T-helper 2 cell (primary cell): ENCODE measurements at places on chromosomes 11 and 22.

DNA sequence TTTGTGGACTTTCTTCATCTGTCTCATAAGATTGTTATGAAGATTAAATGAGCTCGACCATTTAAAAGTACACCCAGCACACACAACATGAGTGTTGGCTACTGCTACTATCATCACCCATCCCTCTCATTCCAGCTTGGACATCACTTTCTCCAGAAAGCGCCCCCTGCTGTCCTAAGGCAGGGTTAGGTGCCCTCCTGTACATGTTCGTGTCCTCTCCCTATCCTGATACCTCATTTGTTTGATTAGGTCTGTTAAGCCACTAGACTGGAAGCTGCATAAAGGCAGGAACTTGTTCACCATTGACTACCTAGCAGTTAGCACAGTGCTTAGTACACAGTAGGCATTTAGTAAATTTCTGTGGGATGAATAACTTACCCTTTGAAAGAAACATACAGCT, 85.5 kb downstream of the ENTHD1 start:
- no peak for DNase-seq

DNA sequence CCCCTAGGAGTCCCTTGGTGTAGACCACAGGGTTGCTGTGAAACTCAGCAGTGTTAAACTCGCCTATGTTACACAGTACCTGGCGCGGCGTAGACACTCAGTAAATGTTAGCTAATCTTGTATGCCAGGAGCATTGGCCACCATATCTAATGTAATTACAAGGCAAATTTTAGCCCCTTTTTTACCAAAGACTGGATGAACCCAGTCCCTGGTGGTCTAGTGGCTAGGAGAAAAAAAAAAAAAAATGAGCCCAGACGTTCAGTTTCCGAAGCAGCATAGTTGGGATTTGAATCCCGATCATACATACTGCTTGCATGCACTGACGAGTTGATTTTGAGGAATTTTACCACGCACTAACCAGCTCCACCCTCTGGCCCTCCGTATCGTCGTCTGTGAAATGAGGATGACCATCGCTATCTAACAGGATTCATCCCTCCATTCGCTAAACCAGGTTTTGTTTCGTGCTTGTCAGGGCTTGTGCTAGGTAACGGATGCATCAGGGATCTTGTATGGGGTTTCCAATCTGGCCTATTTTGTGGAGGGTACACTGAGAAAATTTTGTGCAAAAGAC, 688 bp downstream of the PTS start:
- DNase-seq, result no peak

DNA sequence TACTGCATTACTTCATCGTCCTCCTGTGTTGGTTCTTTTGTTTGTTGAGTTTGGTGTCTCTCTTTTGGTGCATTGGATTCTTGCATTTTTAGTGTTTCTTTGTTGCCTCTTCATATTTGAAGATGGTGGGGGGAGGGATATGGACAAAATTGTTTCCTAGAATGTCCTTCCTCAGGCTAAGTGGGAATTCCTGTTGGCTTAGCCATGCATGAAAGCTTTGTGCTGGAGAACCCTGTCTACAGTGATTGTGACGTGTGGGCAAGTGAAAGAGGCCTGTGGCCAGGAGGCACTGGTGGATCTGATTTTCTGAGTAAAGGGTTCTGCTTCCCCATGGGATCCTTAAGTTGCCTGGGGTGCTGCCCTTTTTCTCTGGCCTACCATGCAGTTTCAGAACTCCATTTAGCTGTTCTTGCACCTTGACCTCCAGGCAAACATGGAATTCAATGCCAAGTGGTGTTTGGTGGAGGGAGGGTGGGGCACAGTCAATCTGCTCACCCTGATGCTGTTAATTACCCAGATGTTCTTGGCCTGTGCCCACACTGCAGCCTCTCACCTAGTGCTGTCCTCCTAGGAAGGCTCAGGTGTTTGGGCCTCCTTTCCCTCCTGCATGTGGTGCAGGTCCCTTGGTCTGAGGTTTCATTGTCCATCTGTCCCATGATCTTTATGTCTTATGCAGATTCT, 46.3 kb upstream of the SLC22A12 start:
- no peak for DNase-seq

- no peak for DNase-seq
Measured at GRCh38 chr22:26615149-26615548, 2.7 kb downstream of the CRYBB1 start.

GRCh38 chr11:116577273-116577672, 195.5 kb downstream of the BUD13 start:
- no peak for DNase-seq

DNA sequence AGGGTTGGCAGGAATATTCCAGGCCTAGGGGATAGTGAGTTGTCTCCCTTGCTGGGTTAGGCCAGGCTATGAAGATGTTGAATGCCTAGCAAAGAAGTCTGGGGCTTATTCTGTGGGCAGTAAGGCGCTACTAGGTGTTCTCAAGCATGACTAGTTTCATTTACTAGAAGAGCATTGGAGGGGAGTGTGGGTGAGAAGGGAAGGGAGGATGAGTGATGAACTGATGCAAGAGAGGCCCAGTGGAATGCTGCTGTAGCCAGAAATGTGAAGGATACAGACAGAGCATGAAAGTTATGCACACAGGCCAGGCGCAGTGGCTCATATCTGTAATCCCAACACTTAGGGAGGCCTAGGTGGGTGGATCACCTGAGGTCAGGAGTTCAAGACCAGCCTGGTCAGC, 33.5 kb downstream of the POU2F3 start:
- DNase-seq, result no peak

GRCh38 chr11:87215236-87215635, 177.5 kb downstream of the TMEM135 start:
- no peak for DNase-seq

GRCh38 chr11:78213526-78214330, 25.0 kb downstream of the USP35 start:
- no peak for DNase-seq

- DNase-seq, result no peak
Measured at GRCh38 chr11:23480736-23481135, 620.5 kb upstream of the CCDC179 start.

DNA sequence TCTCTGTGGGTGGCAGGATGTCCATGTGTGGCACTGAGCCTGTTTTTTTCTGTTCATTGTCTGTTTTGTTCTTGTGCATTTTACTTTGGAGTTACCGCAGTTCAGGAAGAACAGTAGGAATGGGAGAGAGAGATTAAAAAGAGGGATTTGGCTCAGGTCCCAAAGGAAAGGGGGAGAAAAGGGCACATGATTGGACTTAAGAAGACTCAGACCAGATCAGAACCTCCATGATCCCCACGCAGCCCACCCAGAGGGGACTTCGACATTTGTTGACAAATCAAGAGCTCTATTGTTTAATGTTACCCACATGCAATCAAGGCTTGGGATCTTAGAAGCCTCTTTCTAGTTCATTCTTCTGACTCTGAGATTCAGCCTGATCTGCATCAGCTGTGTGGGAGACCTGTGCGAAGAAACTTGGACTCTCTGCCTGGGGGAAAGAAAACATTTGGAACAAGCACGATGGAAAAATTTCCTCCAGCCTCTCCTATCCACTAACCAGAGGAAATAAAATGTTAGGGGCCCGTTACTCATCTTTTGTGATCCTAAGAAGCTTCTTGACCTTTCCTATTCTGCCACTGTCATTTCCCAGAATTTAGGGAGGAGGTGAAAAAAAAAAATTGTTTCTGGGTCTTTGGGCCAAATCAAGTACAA, 119.2 kb downstream of the SPON1 start:
- DNase-seq, result no peak

GRCh38 chr11:1276041-1276790, 33.2 kb downstream of the TOLLIP start:
- DNase-seq, result no peak

GRCh38 chr11:47338396-47339241, 13.9 kb downstream of the MYBPC3 start:
- no peak for DNase-seq

DNA sequence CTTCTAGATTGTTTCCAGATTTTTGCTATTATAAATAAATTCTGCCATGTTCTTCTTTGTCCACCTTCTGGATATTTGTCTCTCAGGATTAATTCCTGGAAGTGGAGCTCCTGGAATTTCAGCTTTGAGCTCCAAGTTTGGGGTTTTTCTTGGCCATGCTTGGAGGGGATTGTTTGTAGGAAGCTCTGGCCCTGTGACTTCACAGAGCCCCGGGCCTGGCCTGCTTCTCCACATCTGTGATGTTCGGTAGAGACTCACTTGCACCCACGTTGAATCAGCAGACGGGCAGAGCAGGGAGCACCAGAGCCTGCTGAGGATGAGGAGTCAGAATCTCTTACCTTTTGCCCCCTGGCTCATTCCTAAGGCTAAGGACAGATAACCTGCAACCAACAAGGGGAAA, 35.7 kb downstream of the LRRC32 start:
- DNase-seq, result no peak

DNA sequence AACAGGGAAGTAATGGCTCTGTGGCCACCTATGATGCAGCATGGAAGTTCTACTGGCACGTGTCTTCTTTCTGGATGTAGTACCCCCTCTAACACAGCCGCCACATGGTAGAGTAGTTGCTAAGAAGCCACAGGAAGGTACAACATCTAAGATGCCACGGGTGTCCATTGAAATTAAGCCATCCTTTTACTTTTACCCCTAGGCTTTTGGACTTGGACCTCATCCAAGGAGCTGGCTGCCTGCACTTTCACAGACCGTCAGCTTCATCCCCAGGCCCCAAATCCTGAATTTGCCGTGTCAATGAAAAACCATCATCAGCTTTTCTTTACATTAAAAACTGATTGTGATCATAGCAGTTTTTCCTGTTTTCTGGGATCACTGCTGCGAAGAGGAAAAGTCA, 102.4 kb downstream of the RPL27A start:
- DNase-seq, result no peak

DNA sequence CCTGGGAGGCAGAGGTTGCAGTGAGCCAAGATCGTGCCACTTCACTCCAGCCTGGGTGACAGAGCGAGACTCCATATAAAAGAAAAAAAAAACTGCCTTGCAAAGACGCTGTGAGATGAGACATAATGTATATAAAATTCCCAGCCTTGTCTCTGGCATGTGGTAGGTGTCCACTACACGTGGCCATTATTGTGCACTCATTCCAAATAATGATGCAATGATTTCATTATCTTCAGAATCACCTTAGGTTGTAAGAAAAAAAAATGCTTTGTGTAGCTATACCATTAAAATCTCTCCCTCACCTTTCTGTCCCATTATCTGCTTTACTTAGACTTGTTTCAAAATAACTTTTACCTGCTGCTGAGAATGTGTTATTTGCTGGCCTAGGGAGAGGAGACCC, 41.6 kb downstream of the C11orf96 start:
- DNase-seq, result no peak

GRCh38 chr11:75938543-75938942, 123.5 kb downstream of the UVRAG start:
- no peak for DNase-seq
